ENCODE measurements at places on chromosomes 1 and 21.

DNA sequence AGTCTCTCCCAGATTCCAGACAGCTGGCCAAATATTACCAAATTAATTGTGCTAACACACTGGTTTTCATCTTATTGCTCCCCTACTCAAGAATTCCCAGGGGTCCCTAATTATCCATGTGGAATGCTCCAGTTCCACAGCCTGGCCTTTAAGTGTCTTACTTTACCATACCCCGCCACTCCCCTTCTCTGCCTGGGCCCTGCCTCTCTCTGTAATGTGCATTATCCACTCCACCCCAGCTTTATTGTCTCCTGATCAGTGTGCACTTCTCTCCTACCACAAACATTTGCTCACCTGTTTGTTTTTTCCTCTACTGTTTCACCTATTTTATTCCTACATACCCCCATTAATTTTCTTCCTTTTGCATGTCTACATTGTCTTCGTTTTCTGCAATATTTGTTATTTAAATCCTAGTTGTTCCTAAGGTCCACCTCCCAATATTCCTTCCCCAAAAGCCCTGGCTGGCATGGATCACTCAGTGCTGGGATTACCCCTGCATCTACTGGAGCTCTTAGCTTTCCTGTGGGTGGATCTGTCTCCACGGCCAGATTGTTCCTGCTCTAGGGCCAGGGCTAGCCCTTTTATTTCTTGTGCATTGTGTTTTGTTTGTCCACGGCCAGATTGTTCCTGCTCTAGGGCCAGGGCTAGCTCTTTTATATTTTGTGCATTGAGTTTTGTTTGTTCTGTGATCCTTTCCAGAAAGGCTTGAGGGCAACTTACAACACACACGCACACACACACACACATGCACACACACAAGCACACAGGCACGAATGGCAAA is 33.4 kb upstream of the ATP1B1 start:
- no peak for DNase-seq

DNA sequence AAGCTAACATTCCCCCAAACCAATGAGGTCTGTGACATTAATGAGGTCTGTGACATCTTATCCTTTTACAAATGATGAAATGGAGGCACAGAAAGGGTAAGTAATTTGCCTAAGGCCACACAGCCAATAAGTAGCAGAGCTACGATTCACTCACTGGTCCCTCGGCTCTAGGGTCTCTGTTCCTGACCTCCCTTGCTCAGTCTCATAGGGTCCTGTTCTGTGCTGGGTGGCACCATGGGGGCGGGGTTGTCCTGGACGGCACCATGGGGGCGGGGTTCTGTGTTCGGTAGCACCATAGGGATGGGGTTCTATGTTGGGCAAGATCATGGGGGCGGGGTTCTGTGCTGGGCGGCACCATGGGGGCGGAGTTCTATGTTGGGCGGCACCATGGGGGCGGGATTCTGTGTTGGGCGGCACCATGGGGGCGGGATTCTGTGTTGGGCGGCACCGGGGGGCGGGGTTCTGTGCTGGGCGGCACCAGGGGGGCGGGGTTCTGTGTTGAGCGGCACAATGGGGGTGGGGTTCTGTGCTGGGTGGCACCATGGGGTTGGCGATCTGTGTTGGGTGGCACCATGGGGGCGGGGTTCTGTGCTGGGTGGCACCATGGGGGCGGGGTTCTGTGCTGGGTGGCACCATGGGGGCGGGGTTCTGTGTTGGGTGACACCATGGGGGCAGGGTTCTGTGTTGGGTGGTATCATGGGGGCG is 55.6 kb downstream of the CLSTN1 start:
- peak; percentile 59 for DNase-seq

DNA sequence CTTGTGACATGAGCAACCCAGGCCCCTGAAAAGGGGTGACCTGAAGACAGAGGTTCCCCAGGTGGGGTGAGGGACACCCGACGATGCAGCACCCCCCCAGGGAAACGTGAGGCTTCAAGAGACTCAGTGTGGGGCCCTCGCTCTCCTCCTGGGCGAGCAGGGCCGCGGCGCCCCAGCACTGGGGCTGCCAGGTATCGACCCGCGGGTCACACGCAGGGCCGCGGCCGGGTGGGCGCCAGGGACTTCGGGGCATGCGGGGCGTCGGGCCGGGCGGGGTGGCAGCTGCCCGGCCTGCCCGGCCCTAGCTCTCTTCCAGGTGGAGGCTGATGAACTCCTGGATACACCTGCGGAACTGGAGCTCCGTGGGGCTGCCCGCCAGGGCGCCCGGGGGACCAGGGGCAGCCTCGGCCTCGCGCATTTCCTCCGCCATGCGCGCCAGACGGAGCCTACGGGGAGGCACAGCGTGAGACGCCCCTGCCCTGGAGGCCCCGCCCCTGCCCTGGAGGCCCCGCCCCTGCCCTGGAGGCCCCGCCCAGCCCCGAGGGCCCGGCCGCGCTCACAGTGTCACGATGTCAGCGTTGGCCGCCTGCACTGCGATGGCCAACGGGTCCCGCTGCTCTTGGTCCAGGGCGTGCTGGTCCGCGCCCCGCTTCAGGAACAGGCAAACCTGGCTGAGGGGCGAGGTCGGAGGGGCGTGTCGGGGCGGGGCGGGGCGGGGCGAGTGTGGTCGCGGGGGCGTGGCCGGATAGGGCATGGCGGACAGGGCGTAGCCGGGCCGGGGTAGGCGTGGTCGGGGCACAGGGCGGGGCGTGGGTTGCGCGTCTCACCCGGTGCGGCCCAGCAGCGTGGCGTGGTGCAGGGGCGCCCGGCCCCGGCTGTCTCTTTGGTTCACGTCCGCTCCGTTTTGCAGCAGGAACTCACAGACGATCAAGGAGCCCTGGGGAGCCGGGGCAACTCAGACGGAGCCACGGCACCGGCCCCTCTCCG is 13.3 kb downstream of the SCNN1D start:
- no peak for DNase-seq

- DNase-seq, result no peak
These were observed 133.8 kb downstream of the PTPRC start for GRCh38 chr1:198772626-198773025.

DNA sequence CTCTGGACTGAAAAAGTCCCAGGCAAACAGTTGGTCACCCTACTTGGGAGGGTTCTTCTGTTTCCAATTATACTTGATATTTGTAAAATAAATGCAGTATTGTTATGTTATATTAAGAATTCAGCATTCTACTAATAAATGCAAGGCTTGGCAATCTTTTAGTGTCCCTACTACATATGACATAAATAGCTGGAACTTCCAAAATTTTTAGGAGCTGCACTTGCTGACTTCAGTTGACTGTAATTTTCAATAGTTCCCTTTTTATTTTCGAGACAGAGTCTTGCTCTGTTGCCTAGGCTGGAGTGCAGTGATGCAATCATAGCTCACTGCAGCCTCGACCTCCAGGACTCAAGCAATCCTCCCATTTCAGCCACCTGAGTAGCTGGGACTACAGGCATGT is 20.0 kb downstream of the FOXD3 start:
- no peak for DNase-seq

- no peak for DNase-seq
These were observed 35.4 kb upstream of the TXLNA start for GRCh38 chr1:32144033-32144432.

DNA sequence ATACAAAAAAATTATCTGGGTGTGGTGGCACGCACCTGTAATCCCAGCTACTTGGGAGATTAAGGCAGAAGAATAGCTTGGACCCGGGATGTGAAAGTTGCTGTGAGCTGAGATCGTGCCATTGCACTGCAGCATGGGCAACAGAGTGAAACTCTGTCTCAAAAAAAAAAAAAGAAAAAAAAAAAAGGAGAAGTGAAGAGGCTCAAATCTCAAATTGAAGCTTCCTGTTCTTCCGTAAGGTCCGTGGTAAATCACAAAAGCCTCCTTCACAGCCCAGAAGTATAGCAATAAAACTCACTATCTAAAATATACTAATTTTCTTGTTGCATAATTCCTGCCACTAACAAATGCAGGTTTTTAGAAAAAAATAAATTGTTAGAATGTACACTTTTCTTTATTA is 498.2 kb upstream of the BRINP3 start:
- no peak for DNase-seq

DNA sequence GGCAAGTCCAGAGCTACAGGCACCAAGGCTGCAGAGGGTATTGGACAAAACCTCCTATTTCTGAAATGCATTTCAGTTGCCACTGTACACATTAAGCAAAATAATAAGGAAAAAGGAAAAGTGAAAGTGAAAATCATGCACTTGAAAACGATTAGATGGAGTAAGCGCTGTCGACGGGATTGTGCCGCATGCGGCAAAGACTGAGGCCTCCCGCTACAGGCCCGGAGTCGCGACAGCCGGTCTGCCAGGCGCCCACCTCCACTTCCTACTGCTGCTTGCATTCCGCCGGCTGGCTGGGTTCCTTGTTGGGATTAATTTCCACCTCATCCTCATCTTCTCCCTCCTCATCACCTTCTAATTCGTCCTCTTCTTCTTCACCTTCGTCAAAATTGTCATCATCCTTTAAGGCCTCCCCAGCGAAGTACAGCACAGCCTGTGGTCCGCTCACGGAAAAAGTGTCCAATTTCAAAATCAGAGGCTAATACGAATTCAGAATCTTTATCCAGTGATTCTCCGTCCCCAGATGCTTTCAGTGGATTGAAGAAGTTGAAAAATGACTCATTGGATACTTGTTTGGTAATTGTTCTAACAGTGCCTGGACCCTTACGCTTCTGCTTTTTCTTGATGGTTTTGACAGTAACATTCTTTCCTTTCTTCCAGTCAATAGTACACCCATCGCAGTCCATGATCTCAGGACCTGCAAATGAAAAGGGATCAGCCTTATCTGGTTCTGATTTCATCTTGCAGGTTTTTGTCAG is 38.0 kb downstream of the CD58 start:
- DNase-seq, result no peak

GRCh38 chr1:193417945-193418744 is 231.7 kb upstream of the B3GALT2 start:
- no peak for DNase-seq

GRCh38 chr1:200373811-200374231 is 36.0 kb downstream of the ZNF281 start:
- DNase-seq, result no peak

- DNase-seq, result no peak
These were observed 4.3 kb downstream of the S100A10 start for GRCh38 chr1:151989211-151989862.

- no peak for DNase-seq
These were observed 22.0 kb upstream of the FAM131C start for GRCh38 chr1:16095447-16095846.

DNA sequence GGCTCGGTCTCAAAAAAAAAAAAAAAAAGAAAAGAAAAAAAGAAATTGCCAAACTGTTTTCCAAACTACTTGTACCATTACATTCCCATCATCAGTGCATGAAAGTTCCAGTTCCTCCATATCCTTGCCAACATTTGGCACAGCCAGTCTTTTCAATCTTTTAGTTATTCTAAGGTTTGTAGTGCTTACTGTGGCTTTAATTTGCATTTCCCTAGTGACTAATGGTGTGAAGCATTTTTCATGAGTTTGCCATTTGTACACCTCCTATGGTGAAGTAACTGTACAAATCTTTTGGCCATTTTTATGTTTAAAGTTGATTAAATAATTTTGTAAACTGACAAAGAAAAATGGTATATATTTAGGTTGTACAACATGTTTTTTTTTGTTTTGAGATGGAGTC is 70.7 kb downstream of the DEGS1 start:
- no peak for DNase-seq

DNA sequence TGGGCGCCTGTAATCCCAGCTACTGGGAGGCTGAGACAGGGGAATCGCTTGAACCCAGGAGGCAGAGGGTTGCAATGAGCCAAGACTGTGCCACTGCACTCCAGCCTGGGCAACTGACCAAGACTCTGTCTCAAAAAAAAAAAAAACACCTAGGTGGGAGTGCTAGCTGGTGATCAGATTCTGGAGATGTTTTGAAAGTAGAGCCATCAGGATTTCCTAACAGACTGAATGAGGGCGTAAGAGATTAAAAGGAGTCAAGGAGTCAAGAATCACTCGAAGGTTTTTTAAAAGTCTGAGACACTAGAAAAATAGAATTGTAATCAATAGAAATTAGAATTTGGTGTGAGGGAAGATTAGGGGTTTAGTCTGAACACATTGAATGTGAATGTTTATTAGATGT is 73.8 kb downstream of the HSF2BP start:
- DNase-seq, result no peak

GRCh38 chr1:5926686-5927435 is 65.4 kb downstream of the NPHP4 start:
- no peak for DNase-seq

DNA sequence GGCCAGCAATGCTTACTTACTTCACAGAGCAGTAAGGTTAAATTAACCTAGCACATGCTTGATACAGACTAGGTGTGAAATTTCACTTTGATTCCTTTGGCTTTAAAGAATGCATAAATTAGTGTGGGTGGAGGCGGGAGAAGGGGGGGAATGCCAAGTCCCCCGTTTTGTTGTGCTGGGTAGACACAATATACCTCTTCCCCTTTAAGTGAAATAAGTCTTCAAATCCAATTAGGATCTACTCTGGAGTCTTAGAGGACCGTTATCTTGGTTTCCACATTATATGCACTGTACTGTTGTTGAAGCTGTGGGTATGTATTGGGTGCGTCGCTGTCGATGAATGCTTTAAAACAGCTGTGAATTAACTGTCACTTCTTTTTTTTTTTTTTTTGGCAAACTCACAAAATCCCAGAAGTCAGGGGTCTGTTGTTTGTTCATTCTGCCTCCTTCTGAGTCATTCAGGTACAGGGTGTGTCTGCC is 1.6 kb upstream of the S1PR1 start:
- no peak for DNase-seq

GRCh38 chr1:181141431-181141910 is 53.0 kb downstream of the IER5 start:
- DNase-seq, result peak; percentile 85

GRCh38 chr1:61642475-61643232 is 82.3 kb downstream of the TM2D1 start:
- DNase-seq, result no peak

DNA sequence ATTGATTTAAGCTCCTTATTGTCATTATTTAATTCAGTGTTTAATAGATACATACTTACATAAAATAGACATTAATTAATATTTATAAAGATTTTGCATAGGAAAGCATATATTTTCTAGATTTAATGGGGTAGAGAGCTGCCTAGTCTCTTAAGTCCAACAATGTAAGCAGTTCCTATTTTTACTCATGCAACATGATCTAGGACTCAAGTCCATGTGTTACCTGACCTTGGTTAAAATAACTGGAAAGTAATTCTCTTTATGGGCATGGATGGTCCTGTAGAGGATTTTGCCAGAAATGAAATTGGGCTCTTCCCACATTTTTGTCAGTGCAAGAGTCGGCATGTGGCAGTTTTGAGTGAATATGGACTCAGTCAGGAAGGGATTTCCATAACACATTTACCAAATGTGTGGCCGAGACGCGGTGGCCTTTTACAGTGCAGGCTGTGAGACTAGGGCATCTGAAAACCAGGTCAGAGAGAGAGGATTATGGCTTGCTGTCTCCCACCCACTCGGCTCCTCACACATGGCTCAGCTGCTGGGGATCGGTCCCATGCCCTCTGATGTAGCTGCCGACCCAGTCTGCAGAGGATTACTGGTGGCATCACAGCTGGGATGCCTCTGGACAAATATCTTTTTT is 6.2 kb upstream of the KIF1B start:
- DNase-seq, result no peak

All from A549 (cell line).